Vagina (tissue), 2 donors: ENCODE measurements at places on chromosomes 5 and 9.

DNA sequence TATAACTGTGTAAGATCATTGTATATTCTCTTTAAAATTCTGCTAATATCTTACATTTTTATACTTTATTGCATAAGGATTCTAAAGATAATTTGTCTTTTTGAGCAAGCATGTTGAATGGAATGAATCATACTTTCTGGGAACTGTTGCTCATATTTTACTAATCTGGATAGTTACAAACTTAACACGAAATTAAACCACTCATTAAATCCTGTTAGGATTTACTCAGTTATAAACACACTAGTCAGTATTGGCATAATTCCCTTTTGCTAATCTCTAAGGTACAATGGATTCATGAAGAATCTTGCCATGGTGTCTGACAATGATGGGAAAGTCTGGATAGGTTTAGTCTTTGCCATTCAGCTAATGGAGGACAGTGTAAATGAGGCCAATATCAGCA lies 338.1 kb upstream of the SMC2 start:
- no peak for DNase-seq

- no peak for DNase-seq
Observed at GRCh38 chr5:178777520-178777919, 47.1 kb upstream of the ZNF354A start.

DNA sequence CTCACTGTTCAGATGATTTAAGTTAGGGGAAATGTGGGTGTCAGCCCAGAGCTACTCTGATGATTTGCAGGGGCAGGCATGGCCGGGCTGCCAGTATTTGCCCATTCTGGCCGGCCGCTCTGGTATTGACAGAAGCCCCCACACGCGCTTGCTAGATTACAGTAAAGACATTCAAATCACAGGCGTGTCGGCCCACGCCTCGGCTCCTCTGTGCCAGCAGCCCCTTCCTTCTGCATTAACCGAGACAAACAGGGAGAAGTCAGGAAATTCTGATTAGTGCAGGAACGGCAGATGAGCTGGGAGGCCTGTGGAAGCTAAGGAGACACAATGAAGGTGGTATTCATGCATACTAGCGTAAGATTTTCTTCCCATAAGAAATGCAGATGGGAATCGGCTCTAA lies 113.3 kb downstream of the CRB2 start:
- DNase-seq, result no peak

DNA sequence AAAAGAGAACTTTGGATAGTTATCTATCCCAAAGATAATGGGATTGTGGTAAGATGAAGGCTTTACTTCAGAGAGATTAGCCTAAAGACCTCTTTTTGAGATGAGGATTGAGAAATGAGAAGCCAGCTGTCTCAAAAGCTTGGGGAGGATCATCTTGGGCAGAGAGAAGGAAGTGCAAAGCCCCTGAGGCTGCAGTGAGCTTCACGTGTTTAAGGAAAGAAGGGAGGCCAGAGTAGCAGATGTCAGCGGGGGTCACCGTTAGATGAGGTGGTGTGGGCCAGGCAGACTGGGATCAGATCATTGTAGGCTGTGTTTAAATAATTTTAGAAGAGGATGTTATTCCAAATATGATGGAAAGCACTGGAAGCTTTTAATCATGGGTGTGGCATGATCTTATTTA lies 270.1 kb downstream of the ARHGEF28 start:
- DNase-seq, result no peak

- DNase-seq, result no peak
Observed at GRCh38 chr5:61969347-61969746, 336.7 kb upstream of the KIF2A start.

- no peak for DNase-seq
Observed at GRCh38 chr9:99895510-99895909, 10.9 kb upstream of the STX17 start.

DNA sequence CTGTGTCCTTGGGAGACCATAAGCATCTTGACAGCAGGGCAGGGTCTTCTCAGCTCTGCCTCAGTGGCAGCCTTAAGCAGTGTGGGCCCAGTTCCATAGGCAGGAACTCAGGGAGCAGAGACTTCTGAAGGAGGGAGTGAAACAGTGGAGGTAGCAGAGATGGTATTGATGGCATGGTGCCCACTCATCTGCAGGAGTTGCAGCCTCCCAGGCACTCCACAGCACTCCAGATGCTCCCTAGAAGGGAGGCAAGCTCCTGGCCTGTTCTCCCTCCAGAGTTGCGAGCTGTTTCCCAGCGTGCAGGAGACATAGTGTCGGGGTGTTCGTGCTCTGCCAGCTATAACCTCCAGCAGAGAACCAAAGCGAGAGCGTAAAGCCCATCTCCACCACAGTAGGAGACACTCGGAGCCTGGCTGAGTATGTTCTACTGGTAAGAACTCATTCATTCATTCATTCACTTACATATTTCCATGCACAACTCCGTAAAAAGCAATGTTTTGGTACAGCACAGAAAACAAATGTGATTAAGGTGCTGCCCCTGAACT lies 31.4 kb upstream of the UNC5A start:
- peak; percentile 49 for DNase-seq

DNA sequence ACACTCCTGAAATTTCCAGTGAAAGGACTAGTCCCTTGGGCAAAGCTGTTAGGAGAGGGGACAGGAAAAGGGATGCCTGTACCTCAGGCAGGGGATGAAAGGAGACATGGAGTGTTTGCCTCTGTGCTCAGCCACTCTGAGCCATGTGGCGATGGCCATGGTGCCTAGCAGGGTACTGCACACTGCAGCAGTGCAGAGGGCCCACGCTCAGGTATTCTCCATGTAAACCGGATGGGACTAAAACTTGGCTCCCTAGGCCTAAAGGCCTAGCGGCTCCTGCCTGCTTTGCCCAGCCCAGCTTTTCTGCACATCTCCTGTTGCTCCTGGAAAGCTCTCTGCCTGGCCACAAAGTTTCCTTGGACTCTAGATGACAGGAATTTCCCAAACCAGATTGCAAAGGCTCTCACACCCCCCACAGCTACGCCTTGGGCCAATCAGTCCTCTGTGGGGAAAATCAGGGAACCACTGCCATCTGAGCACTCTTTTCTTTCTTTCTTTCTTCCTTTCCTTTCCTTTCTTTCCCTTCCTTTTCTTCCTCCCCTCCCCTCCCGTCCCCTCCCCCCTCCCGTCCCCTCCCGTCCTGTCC lies 44.3 kb downstream of the HABP4 start:
- no peak for DNase-seq

DNA sequence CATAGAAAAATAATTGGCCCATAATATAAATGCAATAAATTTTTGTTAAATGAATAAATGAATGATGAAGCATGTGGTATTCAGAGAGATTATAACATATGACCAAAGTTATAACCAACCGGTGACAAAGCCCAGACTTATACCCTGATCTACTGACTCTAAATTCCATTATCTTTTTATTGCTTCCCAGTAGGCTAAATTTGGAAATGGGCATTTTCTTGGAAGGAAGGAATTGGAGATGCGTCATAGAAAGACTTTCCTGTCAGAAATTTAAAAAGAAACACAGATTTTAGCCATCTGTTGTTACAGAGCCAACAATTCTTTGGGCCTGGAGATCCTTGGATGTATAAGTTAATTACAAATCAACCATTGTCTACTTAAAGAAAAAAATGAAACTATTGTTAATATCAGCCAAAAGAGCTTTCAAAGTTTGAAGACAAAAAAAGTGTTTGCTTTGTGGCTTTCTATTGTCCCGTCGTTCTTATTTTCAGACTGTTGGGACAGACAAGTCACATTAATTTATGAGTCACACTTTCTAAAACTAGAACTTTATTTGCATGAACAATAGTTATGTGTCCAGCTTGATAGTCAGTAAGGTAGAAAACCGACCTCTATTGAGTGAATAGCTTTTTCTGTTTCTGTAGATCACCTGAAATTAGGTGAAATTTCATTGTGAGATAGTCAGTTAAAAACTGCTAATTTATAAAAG lies 428.7 kb downstream of the GABRG2 start:
- no peak for DNase-seq

DNA sequence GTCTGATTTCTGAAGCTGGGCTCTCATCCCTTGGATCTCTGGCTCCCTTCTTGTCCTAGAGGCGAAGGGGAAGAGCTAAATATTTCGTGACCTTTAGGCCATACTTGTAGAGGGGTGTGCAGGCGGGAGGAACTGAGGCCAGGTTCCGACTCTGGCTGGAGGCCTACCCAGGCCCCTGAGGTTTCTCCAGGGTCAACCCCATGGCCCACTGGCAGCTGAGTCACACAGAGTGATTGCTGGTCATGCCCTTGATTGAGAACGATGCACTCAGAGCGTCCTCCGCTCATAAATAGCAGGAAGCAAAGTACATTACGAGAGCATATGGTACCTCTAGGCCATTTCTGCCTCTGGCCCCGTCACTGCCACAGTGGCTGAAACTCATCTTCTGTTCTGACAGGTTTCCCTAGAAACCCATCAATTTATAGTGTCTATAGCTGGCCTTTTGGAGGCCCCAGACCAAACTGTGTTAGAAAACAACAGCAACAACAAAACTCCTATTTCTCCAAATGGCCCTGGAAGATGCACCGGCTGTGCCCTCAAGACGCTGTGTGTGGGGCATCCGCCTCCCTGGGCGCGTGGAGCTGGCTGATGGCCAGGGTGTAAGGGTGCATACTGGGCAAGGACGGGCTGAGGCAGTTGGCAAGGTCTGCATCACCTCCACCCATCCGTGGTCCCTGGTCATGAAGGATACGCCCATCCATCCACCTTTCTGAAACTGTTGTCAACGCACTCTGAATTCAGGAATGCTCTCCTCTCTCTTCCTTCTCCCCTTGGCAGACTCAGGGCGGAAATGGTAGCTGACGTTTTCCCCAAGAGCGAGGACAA lies 32.9 kb upstream of the FCN1 start:
- DNase-seq, result no peak

- peak; percentile 28 for DNase-seq
Observed at GRCh38 chr5:2914981-2915484, 163.6 kb upstream of the IRX2 start.
